ENCODE measurements at places on chromosomes 16 and 17.

DNA sequence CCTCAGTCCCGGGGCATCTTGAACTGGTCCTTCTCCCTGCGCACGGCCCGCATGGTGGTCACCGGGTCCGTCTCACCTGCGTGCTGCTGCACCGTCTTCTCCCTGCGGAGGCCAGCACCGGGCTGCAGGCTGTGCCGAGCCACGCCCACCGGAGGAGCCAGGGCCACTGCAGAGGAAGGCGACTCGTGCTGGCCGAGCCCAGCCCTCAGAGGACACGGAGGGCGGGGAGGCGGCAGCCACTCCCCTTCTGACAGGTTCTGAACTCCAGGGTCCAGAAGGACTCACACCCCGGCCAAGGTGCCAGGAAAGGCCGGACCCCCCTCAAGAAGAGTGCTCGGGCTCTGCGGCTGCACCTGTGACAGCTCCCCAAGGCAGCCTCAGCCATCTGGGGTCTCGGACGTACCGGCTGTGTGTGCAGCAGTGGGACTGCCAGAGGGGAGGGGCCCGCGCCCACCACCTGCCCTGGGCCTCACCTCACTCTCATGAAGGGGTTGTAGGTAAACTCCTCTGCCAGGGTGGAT lies 15.8 kb upstream of the IGFALS start:
- no peak for DNase-seq

GRCh38 chr16:84648595-84649510 lies 542 bp downstream of the KLHL36 start:
- DNase-seq, result peak; percentile 27

- no peak for DNase-seq
Observed at GRCh38 chr16:84854759-84855158, 35.0 kb downstream of the CRISPLD2 start.

DNA sequence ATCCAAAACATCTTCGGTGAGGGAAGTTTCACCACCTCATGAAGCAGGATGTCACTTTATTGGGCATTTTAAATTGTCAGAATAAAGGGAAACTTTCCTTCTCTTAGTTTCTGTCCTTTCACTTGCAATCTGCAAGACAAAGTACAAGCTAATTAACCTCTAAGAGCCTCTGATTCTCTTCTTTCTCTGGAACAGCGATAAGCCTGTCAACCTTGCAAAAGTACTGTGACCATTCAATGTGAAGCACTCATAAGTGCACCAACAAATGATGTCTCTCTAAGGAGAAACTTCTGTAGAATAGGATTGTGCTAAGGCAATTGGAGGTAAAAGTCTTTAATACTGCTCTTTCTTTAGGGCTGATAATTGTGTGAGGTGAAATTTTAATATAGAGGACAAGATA lies 1622.3 kb downstream of the CDH8 start:
- DNase-seq, result no peak

DNA sequence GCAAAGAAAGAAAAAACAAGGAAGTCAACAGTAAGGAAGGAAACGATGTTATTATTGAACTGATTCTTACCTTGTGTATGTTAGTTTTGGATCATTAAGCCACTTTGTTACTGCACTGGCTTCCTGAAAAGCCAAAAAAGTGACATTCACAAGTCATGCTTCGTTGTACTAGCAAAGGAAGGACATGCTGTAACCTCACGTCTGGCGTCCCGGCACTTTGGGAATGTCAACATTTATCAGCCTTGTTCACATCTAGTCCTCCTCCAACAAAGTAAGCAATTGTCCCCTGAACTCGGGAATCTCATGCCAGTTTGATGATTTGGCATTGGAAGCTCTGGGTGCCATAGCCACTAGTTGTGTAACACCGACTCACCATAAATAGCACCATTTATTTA lies 731 bp upstream of the MKS1 start:
- no peak for DNase-seq

DNA sequence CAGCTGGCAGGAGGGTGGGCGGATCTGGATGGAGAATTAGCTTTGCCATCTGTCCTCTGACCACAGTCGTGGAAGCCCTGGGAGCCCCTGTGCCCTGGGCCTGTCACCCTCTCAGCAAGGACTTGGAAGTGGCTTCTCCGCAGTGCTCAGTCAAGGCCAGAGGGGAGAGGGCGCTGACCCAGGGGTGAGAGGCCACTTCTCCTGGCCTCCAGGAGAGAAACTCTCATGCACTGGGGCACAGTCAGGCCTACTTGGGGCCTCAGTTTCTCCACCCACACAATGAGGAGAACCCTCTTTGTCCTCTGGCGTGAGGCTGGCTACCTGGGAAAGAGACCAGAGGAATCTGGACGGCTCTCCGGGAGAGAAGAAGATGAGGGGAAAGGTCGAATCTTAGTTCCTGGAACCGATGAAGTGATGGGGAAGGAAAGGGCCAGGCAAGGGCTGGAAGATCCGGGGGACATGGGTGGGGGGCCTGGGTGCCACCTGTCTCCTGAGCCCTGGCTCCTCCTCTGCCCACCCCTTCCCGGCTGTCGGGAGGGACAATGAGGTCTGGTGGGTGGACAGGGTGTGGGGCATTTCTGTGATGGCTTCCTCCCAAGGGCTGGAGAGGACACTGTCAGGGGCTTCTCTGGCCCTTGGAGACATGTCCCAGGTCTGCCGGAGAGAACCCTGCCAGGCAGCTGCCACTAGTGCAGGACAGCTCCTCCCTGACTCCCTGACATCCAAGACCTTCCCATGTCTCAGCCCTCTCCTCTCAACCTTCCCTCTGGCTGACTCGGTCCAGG lies 9.0 kb upstream of the ARHGAP27 start:
- no peak for DNase-seq

- no peak for DNase-seq
Observed at GRCh38 chr17:74296548-74296936, 22.5 kb downstream of the DNAI2 start.

GRCh38 chr17:32523017-32523680 lies 36.4 kb downstream of the CDK5R1 start:
- DNase-seq, result peak; percentile 35

GRCh38 chr16:72222503-72222902 lies 50.5 kb upstream of the PMFBP1 start:
- no peak for DNase-seq

DNA sequence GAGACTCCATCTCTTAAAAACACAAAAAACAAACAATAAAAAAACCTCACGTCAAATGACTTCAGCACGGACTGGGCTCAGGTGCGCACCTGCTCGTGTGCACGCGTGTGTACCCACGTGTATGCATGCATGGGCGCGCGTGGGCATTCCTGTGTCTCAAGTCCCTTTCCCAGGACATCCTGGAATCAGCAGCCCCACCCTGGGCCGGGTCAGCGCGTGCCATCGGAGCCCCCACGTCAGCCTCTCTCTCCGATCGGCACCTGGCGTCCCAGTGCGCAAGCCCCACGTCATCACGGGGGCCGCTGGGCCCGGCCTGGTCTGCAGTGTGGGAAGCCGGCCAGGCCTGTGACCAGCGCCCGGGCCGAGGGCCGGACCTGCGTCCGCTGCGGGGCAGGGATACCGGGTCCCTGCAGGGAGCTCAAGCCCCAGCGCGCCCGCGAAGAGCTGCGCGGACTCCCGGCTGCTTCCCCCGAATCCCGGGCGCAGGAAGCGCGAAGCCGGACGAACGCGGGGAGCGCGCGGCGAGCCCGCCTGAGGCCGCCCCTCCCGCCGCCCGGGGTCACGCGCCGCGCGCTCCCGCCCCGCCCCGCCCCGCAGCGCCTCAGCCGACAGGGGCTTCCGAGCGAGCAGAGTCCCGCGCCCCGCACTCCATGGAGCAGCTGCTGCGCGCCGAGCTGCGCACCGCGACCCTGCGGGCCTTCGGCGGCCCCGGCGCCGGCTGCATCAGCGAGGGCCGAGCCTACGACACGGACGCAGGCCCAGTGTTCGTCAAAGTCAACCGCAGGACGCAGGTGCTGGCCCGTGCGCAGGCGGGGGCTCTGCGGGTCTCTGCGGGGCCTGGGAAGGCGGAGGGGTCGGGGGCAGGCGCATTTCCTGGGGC lies at the start of gene FN3K:
Gene FN3K (plus strand): TSS at position 629 of the 880 bp plus-strand sequence. CDS start 22 bp downstream, at position 651.
- DNase-seq, result peak; percentile 24

- peak; percentile 23 for DNase-seq
Observed at GRCh38 chr16:26672206-26672605, 394.5 kb upstream of the C16orf82 start.

GRCh38 chr17:12592941-12593340 lies 72.7 kb upstream of the MYOCD start:
- no peak for DNase-seq

DNA sequence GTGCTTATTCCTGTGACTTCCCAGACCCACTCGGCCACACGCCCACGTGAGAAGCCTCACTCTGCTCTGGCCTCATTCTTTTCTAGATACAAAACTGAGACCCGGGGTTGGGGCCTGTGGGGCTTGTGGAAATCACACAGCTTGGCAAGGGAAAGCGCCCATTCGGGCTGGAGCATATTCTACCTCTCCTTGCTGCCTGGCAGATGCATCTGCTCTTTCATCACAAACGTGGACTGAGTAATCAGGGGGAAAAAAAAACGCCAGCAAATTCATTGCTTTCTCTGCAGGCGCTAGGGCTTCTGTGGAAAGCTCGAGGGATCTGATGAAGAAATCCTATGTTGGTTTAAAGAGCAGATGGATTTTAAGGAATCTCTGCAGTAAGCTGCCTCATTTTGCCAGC lies 44.4 kb downstream of the DNAH9 start:
- DNase-seq, result no peak

Data from activated T-cell treated with anti-CD3 and anti-CD28 coated beads for 48 hours (primary cell).